ENCODE measurements at places on chromosomes 6 and 20.
A peak's percentile ranks its signal among the peaks of the same experiment; 100 is the strongest.

DNA sequence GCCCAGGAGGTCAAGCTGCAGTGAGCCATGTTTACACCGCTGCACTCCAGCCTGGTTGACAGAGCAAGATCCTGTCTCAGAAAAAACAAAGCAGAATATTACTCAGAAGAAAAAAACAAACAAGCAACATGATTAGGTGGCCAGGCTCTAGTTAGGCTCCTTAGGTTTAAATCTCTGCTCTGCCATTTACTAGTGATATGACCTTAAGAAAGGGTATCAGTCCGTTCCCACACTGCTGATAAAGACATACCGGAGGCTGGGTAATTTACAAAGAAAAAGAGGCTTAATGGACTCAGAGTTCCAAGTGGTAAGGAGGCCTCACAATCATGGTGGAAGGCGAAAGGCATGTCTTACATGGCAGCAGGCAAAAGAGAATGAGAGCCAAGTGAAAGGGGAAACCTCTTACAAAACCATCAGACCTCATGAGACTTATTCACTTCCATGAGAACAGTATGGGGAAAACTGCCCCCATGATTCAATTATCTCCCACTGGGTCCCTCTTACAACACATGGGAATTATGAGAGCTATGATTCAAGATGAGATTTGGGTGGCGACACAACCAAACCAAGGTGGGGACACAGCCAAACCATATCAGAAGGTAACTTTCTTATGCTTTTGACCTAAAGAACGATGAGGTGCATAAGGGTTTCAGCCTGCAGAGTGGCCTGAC lies 2.4 kb upstream of the LTV1 start:
- ATAC-seq = no peak

DNA sequence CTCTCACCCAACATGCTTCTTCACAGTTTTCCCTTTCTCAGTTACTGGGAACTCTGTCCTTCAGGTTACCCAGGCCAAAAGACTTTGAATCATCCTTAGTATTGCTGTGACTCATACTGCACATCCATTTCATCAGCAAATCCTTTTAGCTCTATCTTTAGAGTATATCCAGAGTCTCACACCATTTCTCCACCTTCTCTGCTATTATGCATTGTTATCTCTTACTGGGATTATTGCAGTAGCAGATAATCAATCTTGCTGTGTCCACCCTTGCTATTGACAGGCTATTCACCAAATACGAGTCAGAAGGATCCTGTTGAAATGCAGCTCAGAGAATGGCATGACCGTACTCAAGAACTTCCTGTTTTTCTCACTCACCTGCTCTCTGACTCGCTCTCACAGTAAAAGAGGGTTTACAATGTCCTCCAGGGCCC lies 57.3 kb downstream of the BCKDHB start:
- peak; percentile 83 for ATAC-seq

- no peak for ATAC-seq
Observed at GRCh38 chr6:127115746-127116145, 2.7 kb upstream of the RSPO3 start.

DNA sequence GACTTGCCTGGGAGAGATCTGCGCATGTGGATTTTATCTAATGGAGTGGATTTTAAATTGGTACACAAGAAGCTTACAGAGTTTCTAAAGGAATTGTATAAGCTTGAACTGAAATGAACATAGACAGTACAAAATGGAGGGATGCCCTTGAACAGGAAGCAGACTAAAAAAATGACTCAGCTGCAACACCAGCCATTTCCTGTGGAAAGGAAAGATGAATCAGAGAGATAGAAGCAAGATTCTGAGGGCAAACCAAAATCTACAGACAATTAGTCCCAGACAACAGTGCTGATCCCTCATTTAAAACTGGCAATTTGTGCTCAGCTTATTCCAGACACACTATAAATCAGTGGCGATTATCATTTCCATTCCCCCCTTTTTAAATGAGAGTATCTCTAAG lies 114.6 kb upstream of the TCF21 start:
- no peak for ATAC-seq

DNA sequence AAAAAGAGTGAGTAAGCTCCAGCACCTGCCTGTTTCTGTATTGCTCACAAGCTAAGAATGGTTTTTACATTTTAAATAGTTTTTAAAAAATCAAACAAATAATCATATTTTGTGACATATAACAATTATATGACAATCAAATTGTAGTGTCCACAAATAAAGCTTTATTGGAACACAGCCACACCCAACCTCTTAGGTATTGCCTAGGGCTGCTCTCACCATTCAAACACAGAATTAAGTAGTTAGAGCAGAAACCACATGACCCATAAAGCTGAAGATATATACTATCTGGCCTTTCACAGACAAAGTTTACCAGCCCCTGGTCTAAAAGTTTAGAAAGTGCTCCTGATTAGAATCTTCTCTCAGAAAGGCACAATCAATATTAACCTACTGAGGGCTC lies 11.2 kb downstream of the TNFRSF21 start:
- ATAC-seq = no peak

DNA sequence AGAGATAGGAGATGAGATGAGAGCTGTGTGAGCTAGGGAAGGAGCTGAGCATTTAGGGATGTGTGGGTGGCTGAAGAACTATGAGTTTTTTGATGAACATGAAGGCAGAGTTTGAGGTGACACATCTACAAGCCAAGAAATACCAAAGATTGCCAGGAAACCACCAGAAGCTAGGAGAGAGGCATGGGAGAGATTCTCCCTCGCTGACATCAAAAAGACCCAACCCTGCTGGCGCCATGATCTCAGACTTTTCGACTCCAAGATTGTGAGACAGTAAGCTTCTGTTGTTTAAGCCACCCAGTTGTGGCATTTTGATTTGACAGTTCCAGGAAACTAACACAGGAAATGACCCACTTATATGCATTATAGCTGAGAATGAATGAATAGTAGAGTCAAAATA lies 790.9 kb downstream of the TFAP2A start:
- ATAC-seq = no peak

DNA sequence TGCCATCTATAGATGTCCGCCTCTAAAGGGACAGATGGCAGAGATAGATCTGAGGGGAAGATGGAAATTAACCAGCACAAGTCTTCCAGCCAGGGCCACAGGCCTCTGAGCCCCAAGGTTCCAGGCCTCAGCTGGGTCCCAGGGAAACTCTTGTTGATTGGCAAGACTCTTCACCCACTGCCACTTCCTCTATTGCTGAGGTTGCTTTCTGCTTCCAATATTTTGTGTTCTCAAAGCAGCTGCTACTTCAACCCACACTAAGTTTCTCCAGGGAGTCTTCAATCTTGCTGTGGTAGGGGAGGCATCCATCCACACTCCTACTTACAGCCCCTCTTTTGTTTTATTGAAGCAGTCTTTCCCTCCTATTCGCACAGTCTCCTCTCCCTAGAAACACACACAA lies 36.4 kb upstream of the SASH1 start:
- peak; percentile 34 for ATAC-seq

GRCh38 chr6:35343092-35343834 lies 905 bp downstream of the PPARD start:
- no peak for ATAC-seq

GRCh38 chr6:10393544-10394225 lies 21.2 kb downstream of the TFAP2A start:
- no peak for ATAC-seq

GRCh38 chr6:155916846-155917624 lies 461.4 kb upstream of the NOX3 start:
- no peak for ATAC-seq

- ATAC-seq = peak; percentile 57
Observed at GRCh38 chr6:44064089-44064947, 62.9 kb downstream of the MRPL14 start.

DNA sequence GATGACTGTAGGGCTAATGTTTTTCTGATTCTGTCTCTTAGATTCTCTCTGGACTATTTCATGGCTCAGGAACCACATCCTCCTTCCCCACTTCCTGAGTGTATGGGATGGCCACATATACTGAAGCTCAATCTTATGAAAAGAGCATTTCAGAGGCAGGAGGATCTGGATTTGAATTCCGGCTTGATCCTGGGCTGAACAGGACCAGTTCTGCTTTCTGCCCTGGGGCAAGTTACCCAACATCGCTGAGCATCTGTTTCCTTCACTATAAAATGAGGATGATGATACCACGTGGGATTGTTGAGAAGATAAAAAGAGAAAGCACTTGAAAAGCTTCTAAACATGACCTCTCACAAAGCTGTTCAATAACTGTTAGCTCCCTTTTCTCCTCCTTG lies 168.4 kb upstream of the TNFAIP3 start:
- no peak for ATAC-seq

GRCh38 chr20:49594931-49595315 lies 27.0 kb upstream of the PTGIS start:
- ATAC-seq = no peak

DNA sequence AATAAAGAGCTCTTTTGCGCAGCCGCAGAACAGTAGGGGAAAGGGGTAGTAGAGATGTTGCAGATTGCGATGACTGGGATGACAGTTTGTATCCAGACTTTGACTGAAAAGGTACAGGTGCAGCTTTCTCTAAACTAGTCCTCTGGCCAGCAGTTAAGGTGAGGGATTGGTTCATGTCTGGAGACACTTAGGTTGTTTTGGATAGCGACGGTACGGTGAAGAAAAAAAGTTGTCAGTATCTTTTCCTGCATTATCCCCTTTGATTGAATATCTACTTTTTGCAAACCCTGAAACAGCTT lies 537 bp downstream of the PRR3 start:
- no peak for ATAC-seq

DNA sequence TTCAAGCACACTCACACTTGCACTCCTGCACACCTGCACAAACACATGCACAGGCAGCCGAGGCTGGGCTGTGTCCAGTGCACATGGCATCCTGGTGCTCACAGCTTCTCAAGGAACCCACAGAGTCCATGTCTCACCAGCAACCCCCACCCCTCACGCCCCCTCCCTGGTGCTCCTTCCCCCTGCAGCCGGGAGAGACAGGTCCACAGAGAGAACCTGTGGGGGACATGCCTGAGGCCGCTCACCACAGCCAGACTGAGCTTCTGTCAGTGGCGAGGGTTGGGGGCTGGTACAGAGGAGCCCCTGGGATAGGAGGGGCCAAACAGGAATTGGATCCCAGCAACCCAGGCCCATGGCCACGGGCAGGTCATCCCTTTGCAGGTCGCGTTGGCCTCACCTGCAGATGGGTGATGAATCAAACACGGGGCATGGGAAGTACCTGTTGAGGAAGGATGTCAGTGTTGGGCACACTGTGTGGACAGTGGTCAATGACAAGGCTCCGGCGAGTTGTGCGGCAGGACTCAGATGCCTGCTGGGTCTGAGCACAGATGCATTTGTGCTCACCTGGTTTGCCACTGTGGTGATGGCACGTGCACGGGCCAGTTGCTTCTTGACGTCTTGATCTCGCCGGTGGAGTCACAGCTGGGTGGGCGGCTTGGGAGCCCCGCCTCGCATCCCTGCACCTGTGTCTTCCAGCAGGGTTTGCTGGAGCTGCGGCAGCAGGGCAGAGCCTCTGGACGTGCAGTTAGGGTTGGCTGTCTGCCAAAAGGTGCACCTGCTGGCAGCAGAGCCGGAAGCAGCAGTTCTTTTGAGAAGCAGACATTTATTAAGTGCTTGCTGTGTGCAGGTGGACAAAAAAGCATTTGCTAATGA lies 113.0 kb downstream of the ERMARD start:
- no peak for ATAC-seq

DNA sequence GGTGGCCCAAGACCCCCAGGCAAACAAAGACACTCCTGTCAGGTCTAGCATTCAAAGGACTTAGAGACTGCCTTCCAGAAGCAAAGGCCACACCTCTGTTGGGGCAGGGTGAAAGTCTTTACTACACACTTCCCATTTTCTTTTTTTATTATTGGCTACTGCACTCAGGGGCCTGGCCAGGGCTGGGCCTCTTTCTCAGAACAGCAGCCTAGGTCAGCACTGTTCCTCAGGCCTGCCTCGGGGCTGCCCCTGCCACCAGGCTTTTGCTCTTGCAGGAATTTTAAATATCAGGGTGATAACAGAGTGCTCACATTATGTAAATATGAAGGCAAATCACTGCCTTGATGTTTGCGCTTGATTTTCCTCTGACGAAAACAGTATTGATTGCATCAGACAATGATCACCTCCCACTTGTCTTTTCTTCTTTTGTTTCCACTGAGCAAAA lies 18.5 kb downstream of the GSTA4 start:
- ATAC-seq = peak; percentile 92

- ATAC-seq = no peak
Observed at GRCh38 chr6:56025795-56026194, 150.4 kb upstream of the BMP5 start.

DNA sequence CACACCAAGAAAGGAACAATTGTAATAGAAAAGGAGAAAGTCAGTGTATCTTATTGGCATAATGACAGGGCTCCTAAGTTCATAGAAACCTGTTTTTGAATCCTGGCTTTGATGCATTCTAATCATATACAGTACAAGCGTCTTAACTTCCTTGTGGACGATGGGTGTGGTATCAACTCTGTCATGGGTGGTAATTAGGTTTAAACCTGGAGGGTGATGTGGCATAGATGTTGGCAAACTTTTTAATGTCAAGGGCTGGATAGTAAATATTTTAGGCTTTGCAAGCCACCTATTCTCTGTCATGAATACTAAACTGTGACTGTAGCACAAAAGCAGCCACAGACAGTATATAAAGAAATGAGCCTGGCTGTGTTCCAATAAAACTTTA lies 138.7 kb upstream of the EDN1 start:
- ATAC-seq = no peak

- no peak for ATAC-seq
Observed at GRCh38 chr20:53990003-53990402, 80.4 kb downstream of the BCAS1 start.

GRCh38 chr20:34535857-34536256 lies 19.6 kb downstream of the DYNLRB1 start:
- no peak for ATAC-seq

- ATAC-seq = peak; percentile 76
Observed at GRCh38 chr6:116369540-116369939, 1.2 kb upstream of the DSE start.

- ATAC-seq = no peak
Observed at GRCh38 chr6:170247178-170247701, 43.6 kb downstream of the DLL1 start.

GRCh38 chr6:159086033-159086618 lies 41.3 kb upstream of the TAGAP start:
- ATAC-seq = no peak

DNA sequence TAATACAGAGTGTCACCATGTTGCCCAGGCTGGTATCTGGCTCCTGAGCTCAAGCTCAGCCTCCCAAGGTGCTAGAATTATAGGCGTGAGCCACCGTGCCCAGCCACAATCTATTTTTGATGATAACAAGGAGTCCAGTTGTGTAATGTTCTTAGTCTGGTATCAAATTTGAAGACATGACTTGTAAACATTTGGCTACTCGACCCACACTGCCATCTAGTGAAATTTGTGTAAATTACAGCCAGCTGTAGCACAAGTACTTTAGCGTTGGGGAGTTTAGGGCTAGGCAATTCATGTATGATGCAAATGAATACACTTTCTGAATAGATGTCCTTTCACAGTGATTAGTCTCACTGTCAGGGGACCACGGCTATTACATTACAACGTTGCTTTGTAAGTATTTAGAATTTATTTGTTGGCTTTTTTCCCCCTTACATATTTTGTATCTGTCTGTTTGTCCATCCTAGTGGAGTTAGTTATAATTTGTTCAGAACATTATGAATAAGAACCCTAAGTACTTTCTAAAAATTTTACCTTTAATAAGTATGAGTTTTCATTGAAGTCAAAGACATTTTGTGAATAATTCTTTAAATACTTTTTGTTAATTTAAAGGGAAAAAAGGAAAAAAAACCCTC lies 139.7 kb downstream of the PRDM13 start:
- ATAC-seq = peak; percentile 31

GRCh38 chr20:1286267-1287024 lies 20.4 kb downstream of the SNPH start:
- ATAC-seq = no peak

- no peak for ATAC-seq
Observed at GRCh38 chr20:49892817-49893216, 22.5 kb downstream of the SPATA2 start.
